ENCODE measurements at places on chromosomes 7 and 10.

DNA sequence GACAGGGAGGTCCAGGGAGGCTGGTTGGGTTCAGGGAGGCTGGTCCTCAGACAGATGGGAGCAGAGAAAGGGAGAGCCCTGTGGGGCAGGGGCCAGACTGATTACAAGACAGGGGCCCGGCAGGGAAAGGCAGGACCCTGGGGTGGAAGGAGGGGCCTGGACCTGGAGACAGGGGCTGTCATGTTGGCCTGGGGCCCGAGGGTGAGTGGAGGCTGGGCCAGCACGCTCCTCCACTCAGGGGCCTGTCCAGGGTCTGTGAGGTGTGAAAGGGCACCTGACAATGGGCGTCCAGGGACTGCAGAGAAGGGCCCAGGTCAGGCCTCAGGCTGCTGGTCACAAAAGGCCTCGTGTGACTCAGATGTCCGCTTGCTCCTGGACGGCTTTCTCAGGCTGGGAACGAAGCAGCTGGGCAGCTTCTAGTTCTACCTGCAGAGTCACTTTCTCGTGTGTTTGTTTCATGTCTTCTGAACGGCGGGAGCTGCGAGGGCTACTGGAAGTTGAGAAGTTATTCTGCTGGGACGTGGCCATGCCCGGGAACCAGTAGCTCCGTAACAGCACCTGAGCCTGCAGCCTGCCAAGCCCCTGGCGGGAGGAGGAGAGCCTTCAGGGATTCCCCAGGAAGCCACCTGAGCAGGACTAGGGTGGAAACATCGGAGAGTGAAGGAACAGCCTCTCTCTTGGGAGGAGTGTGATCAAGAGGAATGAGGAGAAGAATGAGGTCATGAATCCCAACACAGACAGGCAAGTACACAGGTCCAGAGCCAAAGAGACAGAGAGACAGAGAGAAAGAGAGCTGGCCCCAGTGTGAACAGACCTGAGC lies 65.8 kb downstream of the KLF6 start:
- DNase-seq: no peak

- DNase-seq: no peak
Observed at GRCh38 chr10:105017116-105017515, 376.0 kb downstream of the SORCS3 start.

DNA sequence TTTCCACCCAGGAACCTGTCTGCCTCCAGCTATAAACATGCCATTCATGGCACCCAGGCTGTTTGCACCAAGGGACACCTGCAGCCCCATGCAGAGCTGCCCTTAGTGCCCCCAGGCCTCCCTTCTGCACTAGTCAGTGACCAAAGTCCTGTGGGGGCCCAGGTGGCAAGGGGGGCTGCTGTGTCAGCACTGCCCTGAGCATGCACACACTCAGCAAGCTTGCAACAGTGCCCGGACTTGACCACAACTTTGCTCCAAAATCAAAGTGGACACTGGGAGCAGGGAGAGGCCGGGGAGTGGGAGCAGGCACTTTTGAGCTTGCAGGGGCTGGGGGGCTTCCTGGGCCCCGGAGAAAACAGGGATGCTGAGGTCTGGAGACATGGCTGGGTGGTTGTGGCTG lies 192.9 kb upstream of the MBL2 start:
- DNase-seq: no peak

DNA sequence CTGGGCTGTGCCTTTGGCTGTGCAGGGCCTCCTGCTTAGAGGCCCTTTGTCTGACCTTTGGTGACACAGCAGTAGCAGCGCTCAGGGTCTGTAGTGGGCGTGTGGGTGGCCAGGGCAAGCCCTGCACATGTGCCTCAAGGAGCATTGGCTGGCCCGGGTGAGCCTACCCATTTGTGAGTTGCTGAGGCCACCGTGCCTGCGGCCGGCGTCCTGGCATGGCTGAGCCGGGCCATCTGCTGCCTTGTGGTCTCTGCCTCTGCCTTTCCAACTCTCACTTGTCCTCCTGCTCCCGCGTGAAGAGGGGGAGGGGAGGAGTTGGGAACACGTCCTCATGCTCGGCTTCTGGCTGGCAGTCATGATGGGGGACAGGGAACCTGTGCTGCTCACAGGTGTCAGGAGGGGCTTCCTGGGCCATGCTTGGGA lies 9.2 kb upstream of the ORAI2 start:
- DNase-seq: no peak

- no peak for DNase-seq
Observed at GRCh38 chr10:12649012-12649584, 299.8 kb downstream of the CAMK1D start.

DNA sequence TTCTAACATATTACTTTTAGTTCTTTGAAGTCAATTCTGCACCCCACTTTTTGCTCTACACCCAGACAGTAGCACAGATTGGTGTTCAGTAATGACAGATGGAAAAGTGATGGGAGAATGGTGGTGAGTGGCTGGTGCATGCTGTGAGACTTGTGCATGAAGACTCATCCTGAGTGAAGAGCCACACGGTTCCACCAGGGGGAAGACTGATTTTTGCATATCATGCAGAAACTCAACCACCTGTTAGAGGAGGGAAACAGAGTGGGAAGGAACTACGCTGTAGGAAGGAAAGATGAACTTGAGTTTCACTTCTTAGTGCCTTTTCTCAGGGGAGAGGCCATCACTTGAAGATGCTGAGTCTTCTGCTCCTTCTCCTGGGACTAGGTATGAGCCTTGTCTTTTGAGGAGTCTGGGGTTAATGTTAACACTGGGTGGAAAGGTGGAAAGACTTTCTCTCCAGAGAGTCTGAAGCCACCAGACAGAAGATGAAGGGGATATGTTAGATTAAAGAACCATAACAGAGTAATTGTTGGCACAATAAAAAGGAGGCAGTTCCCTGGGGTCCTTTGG lies 9.3 kb upstream of the PRSS1 start:
- DNase-seq: no peak

GRCh38 chr7:1354661-1355567 lies 104.4 kb downstream of the MICALL2 start:
- no peak for DNase-seq

GRCh38 chr10:86335831-86336230 lies 30.8 kb downstream of the GRID1 start:
- no peak for DNase-seq

DNA sequence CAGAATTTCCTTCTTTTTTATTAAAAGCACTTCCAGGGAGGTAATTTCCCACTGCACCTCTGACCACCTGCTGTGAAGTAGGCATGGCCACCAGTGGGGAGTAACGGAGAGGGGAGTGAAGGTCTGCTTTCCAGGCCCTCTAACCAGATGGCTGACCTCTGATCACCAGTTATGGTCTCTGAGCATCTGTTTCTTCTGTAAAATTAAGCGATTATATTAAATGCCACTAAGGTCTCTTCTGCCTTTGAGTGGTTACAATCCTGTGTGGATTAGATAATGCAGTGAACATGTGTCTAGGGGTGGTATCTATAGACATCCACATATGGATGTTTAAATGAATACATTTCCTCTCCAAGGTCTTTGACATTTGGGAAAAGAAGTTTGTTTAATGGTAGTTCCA lies 199.6 kb downstream of the HERPUD2 start:
- DNase-seq: no peak

GRCh38 chr10:64659311-64659710 lies 1138.1 kb downstream of the REEP3 start:
- DNase-seq: no peak

- DNase-seq: no peak
Observed at GRCh38 chr7:34425631-34426384, 232.2 kb upstream of the NPSR1 start.

DNA sequence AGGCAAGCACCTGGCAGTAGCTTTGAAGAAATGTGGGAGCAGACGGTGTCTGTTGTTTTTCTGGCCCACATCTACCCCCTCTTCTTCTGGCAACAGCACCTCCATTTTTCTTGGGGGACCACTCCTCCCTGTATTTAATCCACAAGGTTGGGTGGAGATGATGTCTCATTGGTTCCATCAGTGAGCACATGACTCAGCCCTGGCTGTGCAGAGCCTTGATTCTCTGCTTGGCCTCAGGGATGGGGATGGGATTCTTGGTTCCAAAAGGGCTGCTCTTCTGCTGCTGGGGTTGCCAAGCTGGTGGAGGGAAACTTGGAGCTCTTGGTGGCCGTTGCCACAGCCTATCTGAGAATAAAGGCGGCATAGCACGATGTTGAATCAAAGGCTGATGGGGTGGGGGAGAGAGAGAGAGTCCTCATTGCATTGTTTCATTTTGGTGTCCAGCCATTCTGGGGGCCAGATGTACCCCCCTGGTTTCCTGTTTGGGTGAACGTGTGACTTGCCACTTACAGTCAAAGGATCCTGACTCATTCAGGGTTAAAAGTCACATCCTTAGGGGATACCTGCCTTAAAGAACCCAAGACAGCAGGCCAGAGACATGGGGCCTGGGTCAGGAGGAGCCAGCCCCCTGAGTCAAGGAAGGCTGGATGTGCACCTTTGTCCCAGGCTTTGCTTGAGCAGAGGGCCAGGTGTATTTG lies 25.9 kb downstream of the GRK5 start:
- DNase-seq: no peak

DNA sequence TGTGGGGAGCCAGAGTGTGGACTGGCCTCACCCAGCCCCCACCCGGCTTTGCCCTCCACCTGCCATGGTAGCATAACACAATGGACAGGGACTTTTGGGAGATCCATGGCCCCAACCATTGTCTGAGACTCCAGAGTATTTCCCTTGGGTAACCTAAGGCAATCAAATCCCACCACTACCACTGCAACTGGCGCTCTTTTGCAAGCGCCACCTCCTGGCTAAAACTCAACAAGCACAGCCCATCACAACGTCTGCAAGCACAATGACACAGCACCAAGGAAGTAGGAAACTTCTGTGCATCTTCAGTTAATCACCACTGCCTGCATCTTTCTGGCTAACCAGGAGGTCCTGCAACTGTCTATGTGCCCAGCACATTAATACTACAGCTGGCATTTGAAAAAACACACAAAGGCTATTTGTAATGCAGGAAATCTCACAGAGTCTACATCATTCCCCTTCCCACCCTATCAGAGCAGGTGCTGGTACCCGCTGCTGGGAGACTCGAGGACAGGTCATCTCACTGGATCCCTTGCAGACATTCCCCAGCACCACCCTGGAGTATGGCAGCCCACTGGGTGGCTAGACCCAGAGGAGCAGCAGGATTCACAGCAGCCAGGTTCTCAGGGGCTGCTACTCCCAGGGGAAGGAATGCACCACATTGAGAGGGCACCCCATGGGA lies 27.7 kb downstream of the ANKRD26 start:
- no peak for DNase-seq

GRCh38 chr10:46106410-46107255 lies 60.6 kb upstream of the MSMB start:
- DNase-seq: no peak

GRCh38 chr10:80167471-80168161 lies 35.1 kb downstream of the PLAC9 start:
- DNase-seq: no peak

DNA sequence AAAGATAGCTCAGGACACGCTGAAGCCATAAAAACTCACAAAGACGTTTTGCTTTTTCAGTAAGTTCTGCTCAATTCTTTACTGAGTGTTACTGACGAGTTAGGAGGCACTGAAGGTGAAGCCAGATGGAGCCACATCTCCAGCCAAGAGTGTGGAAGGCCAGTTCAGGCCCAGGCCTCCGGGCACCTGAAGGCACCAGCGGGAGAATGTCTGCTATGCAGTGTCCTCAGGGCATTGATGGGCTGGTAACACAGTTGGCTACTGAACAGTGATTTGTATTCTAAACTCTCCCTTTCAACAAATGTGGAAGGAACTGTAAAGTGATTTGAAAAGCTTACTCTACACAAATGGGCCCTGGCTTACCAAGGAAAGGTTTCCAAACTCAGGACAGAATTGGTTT lies 64.8 kb upstream of the SVIL start:
- no peak for DNase-seq

- no peak for DNase-seq
Observed at GRCh38 chr7:12650080-12650479, 37.4 kb upstream of the ARL4A start.

GRCh38 chr7:38539477-38540081 lies 91.6 kb downstream of the AMPH start:
- no peak for DNase-seq

- DNase-seq: no peak
Observed at GRCh38 chr7:25578991-25579777, 350.9 kb upstream of the NPVF start.

GRCh38 chr7:137283153-137283552 lies 60.4 kb downstream of the PTN start:
- DNase-seq: no peak

DNA sequence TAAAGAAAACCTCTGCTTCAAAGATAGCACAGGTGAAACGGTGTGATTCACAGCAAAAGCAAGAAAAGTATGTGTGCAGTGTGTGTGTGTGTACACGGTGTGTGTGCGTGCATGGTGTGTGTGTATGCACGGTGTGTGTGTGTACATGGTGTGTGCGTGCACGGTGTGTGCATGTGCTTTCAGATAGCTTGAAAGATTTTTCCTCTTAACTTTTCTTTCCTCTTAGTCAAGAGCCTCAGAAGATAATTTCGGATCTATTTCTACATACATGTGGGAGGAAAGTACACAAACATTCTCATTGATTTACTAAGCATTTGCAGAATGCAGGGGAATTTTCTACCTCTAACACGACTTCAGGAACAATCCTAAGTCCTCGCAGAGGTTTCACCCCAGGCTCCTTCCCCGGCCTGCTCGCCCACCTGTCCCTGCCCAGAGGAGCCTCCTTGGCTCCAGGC lies 2.9 kb downstream of the FGFR2 start:
- DNase-seq: no peak

DNA sequence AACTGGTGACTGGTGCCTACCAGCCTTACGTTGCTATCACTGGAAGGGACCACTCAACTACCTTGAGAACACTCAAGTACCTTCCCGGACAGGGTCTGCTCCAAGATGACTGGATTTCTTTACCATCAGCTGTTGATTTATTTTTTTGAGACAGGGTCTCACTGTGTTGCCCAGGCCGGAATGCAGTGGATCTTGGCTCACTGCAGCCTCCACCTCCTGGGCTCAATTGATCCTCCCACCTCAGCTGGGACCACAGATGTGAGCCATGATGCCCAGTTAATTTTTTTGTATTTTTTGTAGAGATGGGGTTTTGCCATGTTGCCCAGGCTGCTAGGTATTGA lies 45.2 kb upstream of the DLG5 start:
- DNase-seq: no peak

DNA sequence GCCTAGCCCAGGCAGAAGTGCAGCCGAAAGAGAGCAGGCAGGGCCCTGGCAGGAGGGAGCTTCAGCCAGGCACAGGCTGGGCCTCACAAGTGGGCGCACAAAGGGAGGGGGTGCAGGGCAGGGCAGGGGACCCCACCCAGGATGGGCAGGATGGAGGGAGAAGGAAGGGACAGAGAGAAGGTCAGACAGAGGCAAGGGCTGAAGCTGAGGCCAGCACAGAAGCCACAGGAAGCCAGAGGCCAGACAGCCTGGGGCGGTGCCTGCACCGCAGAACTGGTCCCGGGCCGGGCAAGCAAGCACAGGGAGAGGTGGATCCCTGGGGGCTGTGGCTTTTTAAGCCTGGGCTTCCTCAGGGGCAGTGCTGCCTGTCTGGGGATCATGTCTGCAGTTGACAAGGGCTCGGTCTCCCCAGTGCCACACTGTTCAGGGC lies 16.7 kb downstream of the NOS3 start:
- no peak for DNase-seq

DNA sequence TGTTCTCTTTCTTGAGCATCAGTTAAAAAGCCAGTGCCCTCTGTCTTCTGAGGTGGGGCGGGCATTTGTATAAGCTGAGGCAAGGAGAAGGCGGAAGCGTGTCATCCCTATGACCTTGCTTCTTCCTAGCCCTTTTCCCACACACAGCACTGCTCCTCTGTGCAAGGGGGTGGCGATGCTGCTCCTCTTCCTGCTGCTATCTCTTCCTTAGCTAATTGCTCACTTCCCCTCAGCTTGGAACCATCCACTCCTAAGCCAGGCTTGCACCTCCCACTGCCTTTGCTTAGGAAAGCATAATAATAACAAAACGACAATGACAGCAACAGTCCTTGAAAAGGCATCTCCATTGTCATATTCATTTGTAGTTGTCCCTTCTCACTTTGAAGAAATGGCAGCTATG lies 366.9 kb downstream of the PHTF2 start:
- no peak for DNase-seq

Measured in stimulated activated CD8-positive, alpha-beta memory T cell treated with anti-CD3 and anti-CD28 coated beads, Interleukin-15, amount 100 ng/mL, for 4 hours (primary cell).